ENCODE measurements at places on chromosomes 6 and 20.

GRCh38 chr20:32509639-32510066 is 75.5 kb downstream of the NOL4L start:
- DNase-seq, result peak; percentile 36

- DNase-seq, result no peak
Measured at GRCh38 chr6:6091608-6092002, 84.9 kb upstream of the NRN1 start.

- no peak for DNase-seq
Measured at GRCh38 chr6:345747-346385, 45.7 kb upstream of the IRF4 start.

DNA sequence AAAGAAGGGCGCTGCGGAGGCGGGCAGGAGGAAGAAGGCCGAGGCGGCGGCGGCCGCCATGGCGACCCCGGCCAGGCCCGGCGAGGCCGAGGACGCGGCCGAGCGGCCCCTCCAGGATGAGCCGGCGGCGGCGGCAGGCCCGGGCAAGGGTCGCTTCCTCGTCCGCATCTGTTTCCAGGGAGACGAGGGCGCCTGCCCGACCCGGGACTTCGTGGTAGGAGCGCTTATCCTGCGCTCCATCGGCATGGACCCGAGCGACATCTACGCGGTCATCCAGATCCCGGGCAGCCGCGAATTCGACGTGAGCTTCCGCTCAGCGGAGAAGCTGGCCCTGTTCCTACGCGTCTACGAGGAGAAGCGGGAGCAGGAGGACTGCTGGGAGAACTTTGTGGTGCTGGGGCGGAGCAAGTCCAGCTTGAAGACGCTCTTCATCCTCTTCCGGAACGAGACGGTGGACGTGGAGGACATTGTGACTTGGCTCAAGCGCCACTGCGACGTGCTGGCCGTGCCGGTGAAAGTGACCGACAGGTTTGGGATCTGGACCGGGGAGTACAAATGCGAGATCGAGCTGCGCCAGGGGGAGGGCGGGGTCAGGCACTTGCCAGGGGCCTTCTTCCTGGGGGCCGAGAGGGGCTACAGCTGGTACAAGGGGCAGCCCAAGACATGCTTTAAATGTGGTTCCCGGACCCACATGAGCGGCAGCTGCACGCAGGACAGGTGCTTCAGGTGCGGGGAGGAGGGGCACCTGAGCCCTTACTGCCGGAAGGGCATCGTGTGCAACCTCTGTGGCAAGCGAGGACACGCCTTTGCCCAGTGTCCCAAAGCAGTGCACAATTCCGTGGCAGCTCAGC is 780 bp downstream of the ZCCHC3 start:
- peak; percentile 40 for DNase-seq

- DNase-seq, result no peak
Measured at GRCh38 chr6:112221981-112222852, 32.1 kb downstream of the LAMA4 start.

GRCh38 chr20:23361119-23361475 is 885 bp upstream of the GZF1 start:
- no peak for DNase-seq

DNA sequence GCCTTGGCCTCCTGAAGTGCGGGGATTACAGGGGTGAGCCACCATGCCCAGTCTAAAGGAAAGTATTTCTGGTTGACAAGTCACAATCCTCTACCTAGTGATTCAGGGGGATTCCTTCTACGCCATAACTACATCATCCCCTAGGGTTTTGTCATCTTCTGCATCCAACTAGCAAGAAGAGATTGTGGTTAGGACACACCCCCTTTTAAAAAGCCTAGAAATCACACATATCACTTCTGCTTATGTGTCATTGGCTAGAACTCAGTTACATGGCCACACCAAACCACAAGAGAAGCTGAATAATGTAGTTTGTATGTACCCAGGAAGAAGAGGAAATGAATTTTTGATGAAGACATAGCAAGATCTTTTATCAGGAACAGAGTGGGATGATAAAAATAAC is 14.7 kb upstream of the CHD6 start:
- DNase-seq, result no peak

DNA sequence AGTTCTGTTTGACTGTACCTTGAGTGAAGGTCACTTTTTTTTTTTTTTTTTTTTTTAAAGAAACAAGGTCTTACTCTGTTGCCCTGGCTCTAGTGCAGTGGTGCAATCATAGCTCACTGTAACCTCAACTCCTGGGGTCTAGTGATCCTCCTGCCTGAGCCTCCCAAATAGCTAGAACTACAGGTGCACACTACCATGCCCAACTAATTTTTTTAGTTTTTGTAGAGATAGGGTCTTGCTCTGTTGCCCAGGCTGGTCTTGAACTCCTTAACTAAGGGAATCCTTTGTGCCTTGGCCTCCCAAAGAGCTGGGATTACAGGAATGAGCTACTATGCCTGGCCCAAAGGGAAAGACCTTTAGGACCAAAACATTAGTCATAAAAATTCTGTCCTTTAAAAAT is 413.7 kb downstream of the CDKAL1 start:
- DNase-seq, result no peak

DNA sequence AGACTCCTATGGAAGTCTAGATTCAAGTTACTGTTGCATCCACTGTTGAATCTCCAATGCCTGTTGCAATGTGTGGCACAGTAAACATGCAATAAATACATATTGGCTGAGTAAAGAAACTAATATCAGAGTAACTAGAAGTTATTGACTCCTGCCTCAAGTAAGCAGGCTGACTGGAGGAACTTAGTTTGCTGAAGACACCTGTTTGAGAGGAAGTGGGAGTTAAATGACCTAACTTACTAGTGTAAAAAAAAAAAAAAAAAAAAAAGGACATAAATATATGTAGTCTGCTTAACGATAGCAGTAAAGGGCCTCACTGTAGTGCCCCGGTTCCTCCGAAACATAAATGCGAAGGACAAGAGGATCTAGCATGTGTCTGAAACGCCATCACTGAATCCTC is 249.8 kb upstream of the PRDM1 start:
- no peak for DNase-seq

DNA sequence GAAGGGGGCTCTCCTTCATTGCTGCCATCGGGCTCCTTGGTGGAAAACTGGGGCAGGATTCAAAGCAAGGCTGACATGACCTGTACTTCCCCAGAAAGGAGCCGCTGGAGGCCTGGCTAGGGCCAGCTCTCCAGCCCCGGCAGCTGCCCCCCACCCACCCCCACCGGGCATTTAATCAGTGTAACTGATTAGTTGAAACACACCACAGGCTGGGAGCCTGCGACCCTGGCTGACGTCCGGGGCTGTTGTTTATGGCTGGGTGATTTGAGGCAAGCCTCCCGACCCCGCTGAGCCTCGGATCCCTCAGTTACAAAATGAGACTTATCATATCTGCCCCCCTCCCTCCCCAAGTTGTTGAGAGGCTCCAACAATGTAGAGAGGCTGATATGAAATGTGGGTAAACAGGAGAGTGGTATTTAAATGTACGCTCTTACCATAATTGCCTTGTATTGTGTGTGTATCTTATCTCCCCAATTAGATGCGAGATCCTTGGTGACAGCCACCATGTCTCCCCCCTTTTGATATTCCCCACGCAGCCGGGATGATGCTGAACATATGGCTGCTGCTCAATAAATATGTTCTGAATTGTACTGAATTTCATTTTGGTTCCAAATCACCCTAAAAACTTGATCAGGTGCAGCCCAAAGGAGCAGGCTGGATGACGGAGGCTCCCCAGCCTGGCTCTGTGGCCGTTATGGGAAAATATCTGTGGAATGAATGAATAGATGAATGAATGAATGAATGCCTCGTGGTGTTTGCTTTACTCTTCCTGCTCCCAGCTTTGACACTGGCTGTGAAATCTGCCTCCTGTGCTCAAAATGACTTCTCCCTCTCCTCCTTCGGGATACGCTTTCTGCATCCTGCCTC is 31.8 kb upstream of the APCDD1L start:
- DNase-seq, result no peak

DNA sequence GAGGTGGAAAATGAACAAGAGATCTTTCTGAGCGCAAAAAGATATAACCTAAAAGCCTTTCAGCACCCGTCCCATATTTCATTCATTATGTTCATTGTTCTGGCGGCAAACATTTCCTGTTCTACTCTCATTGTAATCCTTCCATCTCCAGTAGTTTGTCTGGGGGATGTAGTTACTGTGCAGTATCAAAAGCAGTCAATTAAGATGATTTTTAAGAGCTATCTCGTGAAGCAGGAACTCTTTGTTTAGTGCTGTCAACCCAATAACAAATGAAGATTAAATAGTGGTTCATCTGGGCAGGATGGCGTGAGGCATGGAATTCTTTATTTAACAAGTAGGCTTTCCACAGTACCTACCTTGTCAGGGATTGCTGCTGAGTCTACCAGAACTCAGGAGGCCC is 876.7 kb downstream of the HACE1 start:
- no peak for DNase-seq

DNA sequence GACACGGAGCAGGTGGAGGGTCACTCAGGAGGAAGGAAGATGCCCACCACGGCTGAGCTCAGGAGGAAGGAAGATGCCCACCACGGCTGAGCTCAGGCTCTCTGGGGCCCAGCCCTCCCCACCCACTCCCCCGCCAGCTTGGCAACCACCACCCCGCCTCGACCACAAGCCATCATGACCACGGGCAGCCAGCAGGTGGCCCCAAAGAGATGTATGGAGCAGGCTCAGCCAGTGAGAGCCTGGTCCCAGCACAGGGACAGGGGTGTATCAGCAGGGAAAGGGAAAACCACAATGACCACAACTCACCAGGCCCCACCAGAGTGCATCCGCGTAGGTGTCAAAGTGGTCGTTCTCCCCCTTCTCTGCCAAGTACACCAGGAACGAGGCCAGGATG is 30.4 kb downstream of the KCNQ2 start:
- peak; percentile 56 for DNase-seq

DNA sequence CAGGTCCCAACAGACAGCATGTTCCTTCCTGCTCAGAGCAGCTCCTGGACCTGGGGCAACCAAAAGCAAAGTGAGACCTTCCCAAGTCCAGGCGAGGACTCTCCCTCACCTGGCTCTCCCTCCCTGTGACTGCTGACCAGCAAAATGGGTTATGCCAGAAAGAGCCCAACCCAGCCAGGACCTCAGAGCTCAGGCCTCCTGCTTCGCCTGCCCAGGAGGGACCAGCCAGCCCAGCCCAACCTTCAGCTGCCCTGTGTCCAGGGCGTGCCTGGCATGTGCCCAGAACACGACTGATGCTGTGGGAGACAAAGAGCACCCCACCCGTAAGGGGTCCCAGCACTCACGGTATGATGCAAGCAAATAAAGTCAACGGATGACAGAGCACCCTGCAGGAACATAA is 74.0 kb upstream of the CST7 start:
- DNase-seq, result no peak

DNA sequence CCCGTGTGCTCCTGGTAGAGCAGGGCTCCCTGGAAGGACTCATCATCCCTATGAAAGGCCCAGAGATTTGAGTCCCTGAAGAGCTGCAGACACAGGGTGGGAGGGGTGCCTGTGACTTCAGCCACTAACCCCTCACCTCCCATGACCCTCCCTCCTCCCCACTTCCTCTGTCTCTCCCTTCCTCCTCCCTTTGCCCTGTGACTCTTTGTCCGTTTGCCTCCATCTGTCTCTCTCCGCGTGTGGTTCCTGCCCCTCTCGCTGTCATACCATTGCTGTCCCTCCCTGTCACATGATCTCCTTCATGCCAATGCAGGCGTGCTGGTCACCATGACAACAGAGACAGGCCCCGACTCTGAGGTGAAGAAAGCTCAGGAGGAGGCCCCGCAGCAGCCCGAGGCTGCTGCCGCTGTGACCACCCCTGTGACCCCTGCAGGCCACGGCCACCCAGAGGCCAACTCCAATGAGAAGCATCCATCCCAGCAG is 19.0 kb downstream of the EPB41L1 start:
- DNase-seq, result no peak

GRCh38 chr6:25417046-25417605 is 138.0 kb downstream of the CARMIL1 start:
- DNase-seq, result no peak

DNA sequence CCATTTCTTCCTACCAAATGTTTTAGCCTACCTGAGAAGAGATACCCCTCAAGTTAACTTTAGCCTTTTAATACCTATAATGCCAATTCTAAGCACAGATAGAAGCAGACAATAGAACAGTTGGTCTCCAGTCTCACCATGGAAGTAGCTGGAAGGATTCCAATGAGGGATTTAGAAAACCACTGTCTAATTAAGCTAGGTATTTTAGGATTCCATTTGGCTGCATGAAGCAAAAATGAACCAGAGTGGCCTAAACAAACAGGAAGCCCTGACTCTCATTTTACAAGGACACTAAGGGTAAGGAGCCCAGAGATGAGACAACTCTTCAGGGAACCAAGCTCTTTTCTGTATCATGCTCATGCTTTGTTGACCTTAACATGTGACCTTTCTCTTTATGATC is 199.2 kb downstream of the ALDH8A1 start:
- no peak for DNase-seq

DNA sequence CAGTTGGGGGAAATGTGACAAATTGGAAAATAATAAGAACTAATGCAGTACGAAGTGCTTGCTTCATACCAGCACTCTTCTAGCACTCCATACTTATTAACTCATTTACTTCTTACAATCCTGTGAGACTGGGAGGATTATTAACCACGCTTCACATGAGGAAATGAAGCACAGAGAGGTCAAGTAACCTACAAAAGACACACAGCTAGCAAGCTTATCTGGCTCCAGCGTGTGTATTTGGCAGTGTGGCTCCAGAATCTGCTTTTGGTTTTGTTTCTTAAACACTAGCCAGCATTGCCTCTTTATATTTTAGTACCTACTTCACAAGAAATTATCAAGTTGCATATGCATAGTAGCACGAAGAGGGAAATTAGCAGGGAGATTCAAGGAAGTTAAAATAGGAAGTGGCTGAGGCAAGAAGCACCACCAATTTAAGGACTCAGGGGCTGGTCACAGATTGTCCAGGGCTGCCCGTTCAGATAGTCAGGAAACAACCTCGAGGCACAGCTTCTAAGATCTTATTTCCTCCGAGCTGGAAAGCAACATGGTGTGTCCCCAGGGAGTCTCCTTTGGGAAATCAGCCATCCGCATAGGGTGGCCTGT is 302.7 kb upstream of the PRDM1 start:
- DNase-seq, result no peak

DNA sequence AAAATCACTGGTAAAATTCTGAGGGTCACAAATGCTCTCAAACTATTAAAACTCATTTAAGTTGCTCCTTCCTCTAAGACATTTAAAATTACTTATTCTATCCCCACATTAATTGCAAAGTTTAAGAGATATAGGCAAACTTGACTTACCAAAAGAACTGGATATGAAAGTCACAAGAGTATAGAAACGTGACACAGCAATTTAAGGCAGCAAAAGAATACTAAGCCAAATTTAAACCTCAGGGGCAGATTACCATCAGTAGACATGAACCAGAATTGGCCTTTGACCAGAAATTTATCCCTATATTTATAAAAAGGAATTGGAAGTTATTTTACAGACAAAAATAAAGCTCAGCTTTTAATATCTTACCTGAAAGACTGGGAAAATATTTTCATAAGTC is 56.0 kb downstream of the MAP3K7 start:
- DNase-seq, result no peak

- DNase-seq, result no peak
Measured at GRCh38 chr6:67885081-67886033, 749.7 kb upstream of the ADGRB3 start.

Measured in stimulated activated CD4-positive, alpha-beta T cell treated with anti-CD3 and anti-CD28 coated beads, TNF-alpha, amount 100 ng/mL, for 48 hours (primary cell).